ENCODE measurements at places on chromosomes 3 and 15.

GRCh38 chr3:150936693-150937092 is 31.5 kb upstream of the MINDY4B start:
- no peaks in the 10 kb centered on the region for H3K4me1 ChIP-seq
- DNase-seq, result no peak
- H3K27me3 ChIP-seq, result peaks cover 78% of the 10 kb centered on the region

DNA sequence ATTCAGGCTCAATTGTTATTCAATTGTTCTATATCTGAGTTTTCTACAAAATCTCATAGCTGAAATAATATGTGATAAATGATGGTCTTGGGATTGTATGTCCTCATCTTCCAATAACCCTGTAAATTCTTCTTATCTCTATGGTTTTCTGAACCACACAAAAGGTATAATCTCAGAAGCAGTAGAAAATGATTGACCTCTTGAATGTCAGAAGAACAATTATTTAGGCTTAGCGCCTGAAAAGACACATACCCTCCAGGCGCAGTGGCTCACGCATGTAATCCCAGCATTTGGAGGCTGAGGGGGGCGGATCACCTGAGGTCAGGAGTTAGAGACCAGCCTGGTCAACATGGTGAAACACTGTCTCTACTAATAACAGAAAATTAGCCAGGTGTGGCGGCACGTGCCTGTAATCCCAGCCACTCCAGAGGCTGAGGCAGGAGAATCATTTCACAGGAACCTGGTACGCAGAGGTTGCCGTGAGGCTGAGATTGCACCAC is 288.0 kb upstream of the TBC1D5 start:
- no peak overlapping the region for H3K27ac ChIP-seq
- no peak overlapping the region for H3K4me3 ChIP-seq
- H3K27me3 ChIP-seq, result no peaks in the 10 kb centered on the region
- no peaks in the 10 kb centered on the region for H3K36me3 ChIP-seq
- DNase-seq, result no peak
- H3K4me1 ChIP-seq, result no peaks in the 10 kb centered on the region

GRCh38 chr3:149908424-149908957 is 62.2 kb downstream of the PFN2 start:
- no peak overlapping the region for H3K4me3 ChIP-seq
- no peaks in the 10 kb centered on the region for H3K27me3 ChIP-seq
- no peak overlapping the region for H3K27ac ChIP-seq

DNA sequence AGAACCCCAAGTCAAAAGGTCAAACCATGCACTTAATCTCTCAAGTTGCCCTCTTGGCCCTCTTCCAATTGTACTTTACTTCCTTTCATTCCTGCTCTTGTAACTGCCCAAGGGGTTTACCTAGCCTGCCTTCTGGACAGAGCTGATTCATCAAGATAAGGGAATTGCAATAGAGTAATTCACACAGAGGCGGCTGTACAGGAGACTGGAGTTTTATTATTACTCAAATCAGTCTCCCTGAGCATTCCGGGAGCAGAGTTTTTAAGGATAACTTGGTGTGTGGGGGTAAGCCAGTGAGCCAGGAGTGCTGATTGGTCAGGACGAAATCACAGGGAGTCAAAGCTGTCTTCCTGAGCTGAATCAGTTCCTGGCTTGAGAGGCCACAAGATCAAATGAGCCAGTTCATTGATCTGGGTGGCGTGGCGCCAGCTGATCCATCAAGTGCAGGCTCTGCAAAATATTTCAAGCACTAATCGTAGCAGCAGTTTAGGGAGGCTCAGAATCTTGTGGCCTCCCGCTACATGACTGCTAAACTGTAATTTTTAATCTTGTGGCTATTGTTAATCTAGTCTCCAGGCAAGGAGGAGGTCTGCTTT is 590.0 kb downstream of the EPHA3 start:
- H3K36me3 ChIP-seq, result no peaks in the 10 kb centered on the region
- no peak overlapping the region for H3K4me3 ChIP-seq
- DNase-seq, result peak; percentile 35
- no peak overlapping the region for H3K27ac ChIP-seq
- no peaks in the 10 kb centered on the region for H3K27me3 ChIP-seq

DNA sequence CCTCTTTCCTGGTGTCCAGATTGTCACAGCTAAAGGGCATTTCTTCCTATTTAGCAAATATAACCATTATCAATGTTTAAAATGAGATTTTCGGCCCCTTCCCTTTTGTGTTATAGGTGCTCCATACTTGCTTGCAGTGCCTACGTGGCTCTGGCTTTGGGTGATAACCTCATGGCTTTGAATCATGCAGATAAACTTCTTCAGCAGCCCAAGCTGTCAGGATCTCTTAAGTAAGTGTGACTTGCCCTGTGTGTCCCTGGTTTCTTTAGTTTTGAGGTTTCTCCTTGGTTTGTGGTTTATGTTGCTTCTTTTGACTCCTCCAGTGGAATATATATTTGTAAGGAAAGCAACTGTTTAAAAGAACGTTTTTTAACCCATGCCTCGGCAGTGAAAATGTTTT is 58.5 kb upstream of the TRIM71 start:
- peaks cover 4% of the 10 kb centered on the region for H3K36me3 ChIP-seq
- H3K4me3 ChIP-seq, result no peak overlapping the region
- no peaks in the 10 kb centered on the region for H3K27me3 ChIP-seq
- DNase-seq, result no peak

- H3K27me3 ChIP-seq, result no peaks in the 10 kb centered on the region
- peak; percentile 93 for DNase-seq
- H3K36me3 ChIP-seq, result 0 out of 2 replicates have a peak, but pooled peaks cover 6% of the 10 kb centered on the region
- H3K4me3 ChIP-seq, result no peak overlapping the region
- H3K4me1 ChIP-seq, result peaks cover 46% of the 10 kb centered on the region
Measured at GRCh38 chr3:182323898-182324297, 469.4 kb upstream of the ATP11B start.

GRCh38 chr3:85706130-85706529 is 747.3 kb downstream of the CADM2 start:
- no peak overlapping the region for H3K4me3 ChIP-seq
- peaks cover 9% of the 10 kb centered on the region for H3K4me1 ChIP-seq
- H3K36me3 ChIP-seq, result no peaks in the 10 kb centered on the region
- no peak overlapping the region for H3K27ac ChIP-seq
